ENCODE measurements at places on chromosomes 12 and 14.
A peak's percentile ranks its signal among the peaks of the same experiment; 100 is the strongest.

DNA sequence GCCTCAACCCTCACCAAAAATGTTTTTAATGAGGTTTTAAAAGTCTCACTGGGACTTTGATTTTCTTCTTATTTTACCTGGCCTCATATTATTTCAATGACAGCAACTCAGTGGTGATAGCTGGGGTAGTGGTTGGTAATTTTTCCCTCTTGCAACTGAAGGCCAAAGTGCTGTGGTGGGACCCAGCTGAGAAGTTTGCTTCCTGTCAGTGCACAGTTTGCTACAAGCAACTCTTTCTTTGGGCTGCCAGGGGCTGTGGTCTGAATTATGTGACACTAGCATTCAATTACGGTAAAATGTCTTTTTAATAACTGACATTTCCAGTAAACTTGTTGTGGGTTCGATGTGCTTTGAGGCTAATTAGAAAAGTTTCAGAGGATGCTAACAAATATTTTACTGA lies 65.3 kb downstream of the IFNG start:
- no peak for DNase-seq

- DNase-seq, result peak; percentile 100
Measured at GRCh38 chr14:59360923-59361794, 104.0 kb downstream of the GPR135 start.

GRCh38 chr12:14573118-14573517 lies 5.4 kb upstream of the PLBD1 start:
- no peak for DNase-seq

DNA sequence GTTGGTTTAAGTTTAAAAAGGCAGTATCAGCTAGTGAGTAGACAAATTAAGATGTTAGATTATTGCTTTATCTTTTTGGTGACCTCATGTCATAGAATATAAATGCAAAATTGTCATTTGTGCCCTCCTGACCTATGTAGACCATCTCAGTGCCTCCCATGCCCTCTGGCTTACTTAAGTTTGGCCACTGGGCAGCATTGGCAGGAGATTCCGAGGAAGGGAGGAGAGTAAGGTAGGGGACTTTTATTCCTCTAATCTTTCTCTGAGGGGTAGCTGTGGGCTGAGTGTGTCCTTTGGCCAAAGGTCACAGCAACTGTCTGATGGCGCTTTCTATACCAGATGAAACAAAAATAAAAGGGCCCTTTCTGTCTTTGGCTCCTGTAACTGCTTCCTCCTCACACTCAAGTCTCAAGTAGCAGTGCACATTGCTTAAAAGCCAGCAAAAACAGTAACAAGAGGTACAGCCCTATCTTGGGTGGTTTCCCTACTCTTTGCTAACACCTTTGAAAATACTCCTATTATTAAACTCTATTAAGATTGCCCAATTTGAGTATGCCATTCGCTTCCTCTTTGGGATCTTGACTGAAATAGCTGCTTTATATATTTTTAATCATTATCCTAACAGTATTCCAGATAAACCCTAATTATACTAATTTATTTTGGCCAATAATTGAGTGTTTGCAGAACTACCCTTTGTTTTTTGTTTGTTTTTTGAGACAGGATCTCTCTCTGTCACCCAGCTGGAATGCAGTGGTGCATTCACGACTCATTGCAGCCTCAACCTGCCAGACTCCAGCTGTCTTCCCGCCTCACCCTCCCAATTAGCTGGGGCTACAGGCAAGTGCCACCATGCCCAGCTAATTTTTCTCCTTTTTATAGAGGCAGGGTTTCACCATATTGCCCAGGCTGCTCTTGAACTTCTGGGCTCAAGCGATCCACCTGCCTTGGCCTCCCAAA lies 56.5 kb upstream of the KCNH3 start:
- DNase-seq, result peak; percentile 45

- no peak for DNase-seq
Measured at GRCh38 chr14:59018460-59018859, 170.0 kb upstream of the DAAM1 start.

- no peak for DNase-seq
Measured at GRCh38 chr14:88196925-88197324, 126.1 kb downstream of the KCNK10 start.

DNA sequence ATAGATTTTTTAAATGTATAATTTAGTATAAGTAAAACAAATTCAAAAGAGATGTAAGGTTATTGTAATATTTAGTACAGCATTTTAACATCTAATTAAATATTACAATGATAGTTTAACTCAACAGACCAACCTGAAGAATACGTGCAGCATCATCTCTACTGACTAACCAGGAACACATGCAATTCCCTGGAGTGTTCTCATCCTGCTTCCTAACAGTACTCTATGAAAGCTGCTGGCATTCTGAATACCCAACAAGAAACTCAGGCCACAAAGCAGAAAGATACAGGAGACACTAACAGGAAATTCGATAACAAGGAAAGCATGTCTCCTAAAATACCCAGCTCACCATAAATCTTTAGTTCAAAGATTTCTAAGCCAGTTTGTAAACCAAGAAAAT lies 58.3 kb downstream of the CEP83 start:
- no peak for DNase-seq

- no peak for DNase-seq
Measured at GRCh38 chr14:52913271-52913670, 37.6 kb downstream of the FERMT2 start.

DNA sequence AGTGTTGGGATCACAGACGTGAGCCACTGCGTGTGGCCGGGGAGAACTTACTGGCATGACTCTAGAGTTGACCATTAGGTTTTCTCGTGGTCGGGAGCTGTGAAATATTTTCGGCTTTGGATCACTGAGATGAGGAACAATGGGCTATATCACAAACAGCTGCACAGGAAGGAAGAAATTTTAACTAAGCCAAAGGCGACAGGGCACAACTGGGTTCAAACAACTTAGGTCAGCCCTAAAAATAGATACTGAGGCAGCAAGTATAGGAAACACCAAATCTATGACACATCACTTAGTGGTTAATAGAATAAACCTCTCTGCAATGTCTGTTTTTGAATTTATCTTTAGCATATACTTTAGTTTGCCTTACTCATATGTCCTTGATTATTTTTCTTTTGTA lies 162.9 kb downstream of the LRIG3 start:
- peak; percentile 9 for DNase-seq

DNA sequence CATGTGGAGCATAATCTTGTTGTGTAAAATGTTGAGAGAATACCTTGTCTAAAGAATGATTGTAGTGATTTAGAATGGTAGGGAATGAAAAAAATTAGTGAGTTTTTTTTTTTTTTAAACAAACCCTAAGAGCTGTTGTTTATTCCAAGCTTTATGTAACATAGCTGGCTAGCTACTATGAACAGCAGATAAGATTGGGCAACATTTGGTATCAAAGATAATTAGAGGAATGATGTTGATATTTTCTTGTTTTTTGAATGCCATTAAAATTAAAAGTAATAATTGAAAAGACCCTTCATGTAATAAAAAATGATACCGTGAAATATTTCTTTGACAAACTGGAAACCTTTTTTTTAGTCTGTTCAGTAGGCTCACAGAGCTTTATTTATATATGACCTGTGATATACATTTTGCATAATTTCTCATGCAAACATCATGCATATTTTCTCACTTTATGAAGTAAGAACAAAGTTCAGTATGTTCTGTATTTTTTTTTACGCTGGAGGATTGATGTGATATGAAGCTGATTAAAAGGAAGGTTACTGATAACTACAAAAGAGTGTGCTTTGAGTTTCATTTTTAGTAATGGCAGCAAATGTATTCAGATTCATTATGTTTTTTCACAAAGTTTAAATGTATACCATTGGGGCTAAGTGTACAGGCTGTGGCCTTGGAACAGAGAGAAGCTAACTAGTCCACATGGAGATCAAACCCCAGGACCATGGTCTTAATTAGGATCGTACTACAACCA lies 8.1 kb downstream of the CPSF6 start:
- no peak for DNase-seq

- DNase-seq, result no peak
Measured at GRCh38 chr14:89906000-89906399, 48.5 kb downstream of the EFCAB11 start.

GRCh38 chr12:116426391-116427136 lies 132.6 kb upstream of the MAP1LC3B2 start:
- peak; percentile 99 for DNase-seq

GRCh38 chr12:111664961-111665865 lies 20.5 kb downstream of the BRAP start:
- DNase-seq, result no peak
